ENCODE measurements at places on chromosomes 7 and 10.

DNA sequence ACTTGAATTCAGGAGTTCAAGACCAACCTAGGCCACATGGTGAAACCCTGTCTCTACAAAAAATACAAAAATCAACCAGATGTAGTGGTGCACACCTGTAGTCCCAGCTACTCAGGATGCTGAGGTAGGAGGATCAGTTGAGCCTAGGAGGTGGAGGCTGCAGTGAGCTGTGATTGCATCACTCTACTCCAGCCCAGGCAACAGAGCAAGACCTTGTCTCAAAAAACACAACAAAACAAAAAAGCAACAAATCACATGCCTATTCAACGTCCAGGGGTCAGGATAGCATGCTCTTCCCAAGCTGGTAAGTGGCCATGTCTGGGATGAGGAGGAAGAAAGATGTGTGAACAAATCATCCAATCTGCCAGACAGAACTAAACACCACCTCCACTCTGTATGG is 6.2 kb upstream of the RADIL start:
- no peak for DNase-seq

DNA sequence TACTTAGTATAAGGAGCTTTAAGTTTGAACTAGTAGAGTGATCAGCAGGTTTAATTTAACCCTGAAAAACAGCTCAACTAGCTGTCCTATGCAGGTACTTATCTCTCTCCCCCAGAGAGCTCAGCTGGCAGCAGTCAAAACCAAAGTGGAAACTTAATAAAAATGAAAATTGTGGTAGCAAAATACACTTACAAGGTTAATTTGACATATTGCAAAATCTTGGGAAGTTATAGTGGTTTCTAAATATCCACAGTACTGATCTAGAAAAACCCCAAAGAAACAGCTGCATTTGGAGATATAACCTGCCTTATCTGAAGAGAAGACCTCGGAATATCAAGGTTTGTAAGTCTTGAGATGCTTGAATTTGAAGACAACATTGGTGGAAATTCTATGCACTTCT is 269.2 kb downstream of the RNLS start:
- no peak for DNase-seq

DNA sequence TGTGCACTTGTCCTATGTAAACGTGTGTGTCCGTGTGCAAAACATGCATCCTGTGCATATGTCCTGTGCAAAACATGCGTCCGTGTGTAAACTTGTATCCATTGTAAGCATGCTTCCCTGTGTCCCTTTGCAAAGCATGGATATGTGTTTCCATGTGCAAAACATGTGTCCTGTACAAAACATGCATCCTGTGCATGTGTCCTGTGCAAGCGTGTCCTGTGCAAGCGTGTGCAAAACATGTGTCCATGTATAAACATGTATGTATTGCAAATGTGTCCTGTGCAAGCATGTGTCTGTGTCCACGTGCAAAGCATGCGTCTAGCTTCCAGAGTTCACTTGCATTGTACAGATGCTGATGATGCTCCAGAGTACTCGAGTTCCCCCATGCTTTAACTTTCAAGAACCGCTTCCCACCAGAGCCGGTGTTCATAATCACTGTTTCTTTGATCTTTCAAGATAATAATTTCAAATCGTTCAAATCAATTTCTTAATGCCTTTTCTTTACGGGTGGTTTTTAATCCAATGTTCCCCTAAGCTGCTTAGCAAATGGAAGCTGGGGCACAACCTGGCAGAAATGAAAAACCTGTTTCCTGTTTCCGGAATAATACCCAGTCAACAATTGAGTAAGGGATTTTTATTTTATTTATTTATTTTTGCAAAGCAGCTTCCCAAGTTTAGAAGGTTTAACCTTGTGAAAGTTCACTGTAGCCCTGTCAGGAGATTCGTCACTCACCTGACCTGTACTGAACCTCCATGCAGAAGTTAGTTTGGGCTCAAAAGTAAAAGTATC is 641 bp upstream of the ASB13 start:
- DNase-seq, result no peak

- DNase-seq, result no peak
Observed at GRCh38 chr10:125557801-125558505, 125.0 kb downstream of the TEX36 start.

DNA sequence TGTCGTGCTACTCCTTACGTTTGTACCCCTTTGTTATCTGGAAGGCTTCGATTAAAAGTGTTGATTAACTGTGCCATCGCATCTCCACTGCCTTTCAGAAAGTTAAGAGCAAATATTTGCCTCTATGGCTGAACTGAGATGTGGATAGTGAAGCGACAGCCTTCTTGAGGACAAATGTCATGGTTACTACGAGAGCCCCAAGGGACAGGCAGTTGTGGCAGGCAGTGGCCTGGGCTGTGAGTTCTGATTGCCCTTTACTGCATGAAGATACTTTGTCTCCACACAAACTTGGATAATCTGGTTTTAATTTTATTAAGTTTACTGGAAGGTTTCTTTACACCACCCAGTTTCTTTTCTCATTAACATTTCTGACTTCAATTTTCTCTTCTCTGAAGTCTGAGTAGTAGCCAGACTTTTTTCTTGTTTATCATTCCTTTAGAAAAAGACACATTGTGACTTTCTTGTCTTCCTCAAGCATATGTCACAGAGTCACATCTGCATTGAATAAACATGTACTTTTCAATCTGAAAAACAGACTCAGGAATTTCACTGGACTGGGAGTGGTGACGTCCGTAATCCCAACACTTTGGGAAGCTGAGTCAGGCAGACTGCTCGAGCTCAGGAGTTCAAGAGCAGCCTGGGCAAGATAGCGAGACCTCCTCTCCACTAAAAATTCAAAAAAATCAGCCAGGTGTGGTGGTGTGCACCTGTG is 1.5 kb downstream of the TAS2R41 start:
- DNase-seq, result no peak

DNA sequence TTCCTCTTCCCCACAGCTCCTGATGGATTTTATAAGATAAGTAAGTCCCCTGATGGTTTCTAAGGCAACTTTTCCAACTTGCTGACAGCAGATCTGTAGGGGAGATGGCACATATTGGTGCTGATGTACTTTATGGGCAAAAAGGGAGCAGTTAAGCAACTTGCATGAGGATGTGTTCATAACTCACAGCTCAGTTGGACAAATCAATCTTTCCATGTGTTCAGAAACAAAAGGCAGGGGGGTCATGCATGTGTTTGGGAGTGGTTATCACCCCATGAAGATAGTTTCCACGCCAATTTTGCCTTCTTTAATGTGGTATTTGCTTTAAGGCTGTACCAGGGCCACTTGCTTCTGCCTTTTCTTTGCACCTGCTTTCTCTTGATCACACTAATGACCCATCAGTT is 6.1 kb downstream of the RBM20 start:
- DNase-seq, result no peak

DNA sequence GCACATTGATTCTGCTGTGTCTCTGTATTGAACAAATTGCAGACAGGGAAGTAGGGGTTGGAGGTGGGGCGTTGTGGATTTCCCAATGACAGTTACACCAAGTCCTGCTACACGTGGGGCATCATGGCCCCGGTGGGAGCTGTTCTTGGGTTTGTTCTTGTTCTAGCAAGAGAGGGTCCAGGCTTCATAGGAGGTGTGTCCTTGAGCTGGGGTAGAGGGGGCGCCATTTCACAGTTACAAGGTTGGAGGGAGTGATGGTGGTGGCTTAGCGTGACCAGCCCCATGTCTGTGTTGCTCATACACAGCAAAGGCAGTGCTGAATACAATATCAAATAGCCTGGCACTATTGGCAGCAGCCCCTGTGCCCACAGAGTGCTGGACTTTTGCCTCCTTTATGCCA is 15.7 kb downstream of the SH2D4B start:
- DNase-seq, result no peak

GRCh38 chr10:28312572-28312971 is 9.7 kb upstream of the MPP7 start:
- no peak for DNase-seq

- DNase-seq, result peak; percentile 32
Observed at GRCh38 chr7:774161-775109, 47.4 kb upstream of the PRKAR1B start.

DNA sequence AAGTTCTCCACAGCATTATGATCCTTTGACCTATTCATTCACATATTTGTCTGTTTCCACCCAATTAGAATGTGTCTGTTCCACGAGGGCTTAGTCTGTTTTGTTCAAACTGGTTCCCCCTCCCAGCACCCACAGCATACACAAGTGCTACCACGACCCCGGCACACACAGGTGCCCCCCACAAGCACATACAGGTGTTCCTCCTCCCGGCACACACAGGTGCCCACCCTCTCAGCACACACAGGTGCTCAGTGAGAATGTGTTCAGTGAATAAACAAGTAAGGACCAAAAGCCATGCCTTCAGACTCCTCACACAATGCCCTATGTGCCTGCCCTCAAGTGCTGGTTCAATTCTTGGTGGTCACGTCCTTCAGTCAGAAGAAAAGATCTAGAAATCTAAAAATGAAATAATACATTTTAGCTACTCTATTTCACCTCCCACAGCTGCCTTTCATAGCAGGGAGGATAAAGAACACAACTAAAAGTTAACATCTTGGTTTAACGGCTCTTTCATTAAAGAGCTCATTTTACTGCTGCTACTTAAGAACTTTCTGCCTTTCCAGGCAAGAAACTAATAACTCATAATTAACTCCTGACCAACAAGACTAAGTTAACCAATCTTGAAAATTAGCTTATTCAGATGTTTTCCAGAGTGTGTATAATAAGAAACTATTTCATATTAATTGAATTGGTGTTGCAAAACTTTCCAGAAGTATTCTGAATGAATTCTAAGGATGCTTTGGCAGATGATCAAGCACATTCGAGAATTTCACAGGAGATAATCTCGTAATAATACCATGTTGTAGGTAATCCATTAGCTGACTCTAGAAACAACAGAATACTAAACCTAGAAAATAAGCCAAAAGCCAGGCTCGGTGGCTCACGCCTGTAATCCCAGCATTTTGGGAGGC is 2.3 kb downstream of the DNMBP start:
- DNase-seq, result no peak

DNA sequence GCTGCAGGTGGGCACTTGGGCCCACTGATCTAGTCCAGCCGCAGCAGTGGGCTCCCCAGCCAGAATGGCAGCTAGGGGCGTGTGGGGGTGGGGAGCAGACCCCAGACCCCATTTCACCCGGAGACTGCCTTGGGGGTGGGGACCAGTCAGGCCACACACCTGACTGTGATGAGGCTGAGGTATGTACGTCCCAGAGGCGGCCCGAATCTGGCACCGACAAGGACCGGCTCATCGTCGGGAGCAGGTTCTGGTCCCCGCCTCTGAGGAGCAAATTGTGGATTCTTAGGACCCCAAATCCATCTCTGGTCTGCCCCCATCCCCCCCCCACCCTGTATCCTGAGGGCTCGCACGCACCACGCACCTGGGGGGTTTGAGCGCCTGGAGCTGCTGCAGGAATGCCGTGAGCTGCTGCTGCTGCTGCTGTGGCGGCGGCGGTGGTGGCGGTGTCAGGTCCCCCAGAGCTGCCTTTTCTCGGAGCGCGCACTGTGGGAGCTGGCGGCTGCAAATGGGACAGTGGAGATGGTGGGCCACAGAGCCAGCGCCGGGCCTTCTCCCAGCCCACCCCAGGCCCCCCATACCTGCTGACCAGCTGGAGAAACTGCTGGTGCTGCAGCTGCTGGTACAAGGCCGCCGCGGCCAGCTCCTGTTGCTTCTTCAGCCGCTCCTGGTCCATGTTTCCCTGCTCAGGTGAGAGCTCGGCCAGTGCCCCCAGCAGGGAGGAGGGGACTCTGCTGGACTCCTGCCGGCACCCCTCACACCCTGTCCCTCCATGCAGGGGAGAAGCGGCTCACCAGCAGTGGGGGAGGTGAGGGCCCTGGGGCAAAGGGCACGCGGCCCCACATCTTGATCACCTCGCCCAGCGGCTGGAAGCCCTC is 10.2 kb downstream of the GIGYF1 start:
- no peak for DNase-seq

GRCh38 chr10:129495698-129496097 is 28.7 kb downstream of the MGMT start:
- DNase-seq, result no peak

GRCh38 chr10:132699411-132700155 is 86.4 kb downstream of the NKX6-2 start:
- DNase-seq, result no peak

- no peak for DNase-seq
Observed at GRCh38 chr7:106015381-106016218, 52.5 kb downstream of the CDHR3 start.

DNA sequence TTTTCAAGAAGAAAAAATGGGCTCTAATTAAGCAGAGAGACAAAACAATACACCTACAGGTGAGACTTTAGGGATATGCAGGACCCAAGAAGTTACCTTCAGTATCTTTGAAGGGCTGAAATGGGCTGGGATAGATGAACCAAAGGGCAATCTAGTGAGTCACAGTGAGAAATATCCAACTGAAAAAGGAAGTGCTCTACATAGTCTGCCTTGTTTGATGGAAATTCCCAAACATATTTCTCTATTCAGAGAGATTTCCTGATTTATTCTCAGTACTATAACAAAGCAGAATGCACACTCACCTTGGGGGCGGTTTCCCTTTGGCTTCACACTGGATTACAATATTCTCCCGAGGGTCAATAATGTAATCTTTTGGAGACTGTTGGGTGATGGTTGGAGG is 104.1 kb upstream of the LAMB4 start:
- DNase-seq, result no peak

- no peak for DNase-seq
Observed at GRCh38 chr10:983401-983800, 4.8 kb upstream of the GTPBP4 start.

GRCh38 chr10:113960617-113961181 is 83.0 kb upstream of the ADRB1 start:
- no peak for DNase-seq

DNA sequence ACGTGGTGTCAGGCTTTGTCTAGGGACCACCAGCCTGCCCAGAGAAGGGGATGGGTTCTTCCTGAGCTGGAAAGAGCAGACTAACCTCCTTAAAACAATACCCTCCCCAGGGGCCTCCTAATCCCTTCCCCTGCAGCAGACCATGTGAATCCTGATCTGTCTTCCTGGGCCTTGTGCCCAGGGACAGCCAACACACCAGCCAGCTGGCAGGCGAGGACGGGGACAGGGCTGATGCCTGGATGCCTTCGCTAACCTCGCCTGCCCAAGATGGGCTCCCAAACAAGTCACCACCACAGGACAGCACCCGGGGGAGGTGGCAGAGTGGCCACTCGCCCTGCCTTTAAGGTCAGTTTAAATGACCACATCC is 17.6 kb downstream of the PODXL start:
- no peak for DNase-seq

GRCh38 chr10:78354101-78354500 is 320.4 kb downstream of the RPS24 start:
- DNase-seq, result no peak

GRCh38 chr7:50838675-50839377 is 56.1 kb upstream of the GRB10 start:
- DNase-seq, result no peak

- no peak for DNase-seq
Observed at GRCh38 chr10:35794703-35795102, 152.6 kb upstream of the FZD8 start.

GRCh38 chr7:98629001-98629431 is 11.9 kb downstream of the NPTX2 start:
- DNase-seq, result no peak
